NCI-H2081 treated with DMSO at 0.1 percent for 48 hours (cell line): ENCODE measurements at places on chromosomes 16 and 17.

DNA sequence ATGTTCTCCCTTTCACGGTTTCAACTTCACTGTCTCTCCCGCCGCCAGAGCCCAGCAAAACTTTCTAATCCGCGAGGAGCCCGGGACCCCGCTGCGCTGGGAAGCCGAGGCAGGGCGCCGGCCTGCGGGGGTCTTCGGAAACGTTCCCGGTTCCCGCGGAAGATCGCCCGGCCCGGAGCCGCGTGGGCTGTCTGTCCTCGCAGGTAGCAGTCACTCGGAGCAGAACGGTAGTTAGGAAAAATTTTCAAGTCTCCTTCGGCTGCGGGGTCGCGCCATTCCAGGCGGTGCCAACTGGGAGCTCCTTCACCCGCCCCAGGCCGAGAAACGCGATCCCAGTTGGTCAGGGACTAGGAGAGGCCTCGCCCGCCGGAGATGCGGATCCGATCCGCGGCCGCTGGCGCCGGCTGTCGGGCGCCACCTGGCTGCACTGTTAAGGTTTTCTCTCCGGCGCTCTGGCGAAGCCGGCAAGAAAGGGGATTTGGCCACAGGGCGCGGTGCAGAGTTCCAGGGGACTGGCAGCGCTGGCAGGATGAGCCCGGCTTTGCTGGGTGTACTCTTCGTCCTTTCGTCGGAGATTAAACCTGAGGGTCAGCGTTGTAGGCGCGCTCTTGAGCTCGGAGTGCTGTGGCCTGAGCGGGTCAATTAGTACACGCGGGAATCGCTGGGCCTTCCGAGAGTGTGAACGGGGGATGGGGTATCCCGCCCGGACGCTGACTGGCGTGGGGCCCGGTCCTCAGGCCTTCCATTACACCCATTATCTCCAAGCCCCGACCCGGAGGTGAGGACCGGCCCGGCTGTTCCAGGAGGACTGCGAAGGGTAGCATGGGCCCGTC, 135.4 kb downstream of the KCNJ12 start:
- DNase-seq = peak; percentile 12

GRCh38 chr16:84967828-84968227, 43.5 kb downstream of the ZDHHC7 start:
- DNase-seq = no peak

- DNase-seq = no peak
Observed at GRCh38 chr16:47029724-47030123, 56.2 kb upstream of the DNAJA2 start.

GRCh38 chr17:73205459-73205961, 12.7 kb downstream of the COG1 start:
- peak; percentile 48 for DNase-seq

- DNase-seq = peak; percentile 14
Observed at GRCh38 chr17:72985882-72986720, 106.4 kb downstream of the SLC39A11 start.

GRCh38 chr17:66764506-66764905, 70.4 kb upstream of the CACNG5 start:
- peak; percentile 96 for DNase-seq

GRCh38 chr16:30418350-30419181, 11.2 kb downstream of the ZNF771 start:
- no peak for DNase-seq

DNA sequence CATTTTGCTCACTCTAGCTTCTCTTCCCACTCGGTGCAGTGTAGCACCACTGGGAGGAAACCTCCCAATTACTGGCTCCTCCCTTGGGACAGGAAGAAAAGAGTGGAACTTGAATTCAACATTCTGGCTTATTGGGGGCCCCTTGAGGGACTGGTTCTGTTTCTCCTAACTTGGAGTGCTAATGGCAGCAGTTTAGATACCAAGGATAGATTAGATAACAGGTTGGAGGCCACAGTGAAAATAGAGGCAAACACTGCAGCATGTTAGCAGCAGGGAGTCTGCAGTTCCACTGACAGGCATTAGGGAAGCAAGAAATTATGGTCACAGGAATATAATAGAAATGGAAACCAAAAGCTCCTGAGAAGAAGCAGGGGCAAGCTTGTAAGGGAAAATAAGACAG, 322.0 kb downstream of the ABCC12 start:
- no peak for DNase-seq

- DNase-seq = no peak
Observed at GRCh38 chr17:9022573-9023391, 1.5 kb downstream of the NTN1 start.

DNA sequence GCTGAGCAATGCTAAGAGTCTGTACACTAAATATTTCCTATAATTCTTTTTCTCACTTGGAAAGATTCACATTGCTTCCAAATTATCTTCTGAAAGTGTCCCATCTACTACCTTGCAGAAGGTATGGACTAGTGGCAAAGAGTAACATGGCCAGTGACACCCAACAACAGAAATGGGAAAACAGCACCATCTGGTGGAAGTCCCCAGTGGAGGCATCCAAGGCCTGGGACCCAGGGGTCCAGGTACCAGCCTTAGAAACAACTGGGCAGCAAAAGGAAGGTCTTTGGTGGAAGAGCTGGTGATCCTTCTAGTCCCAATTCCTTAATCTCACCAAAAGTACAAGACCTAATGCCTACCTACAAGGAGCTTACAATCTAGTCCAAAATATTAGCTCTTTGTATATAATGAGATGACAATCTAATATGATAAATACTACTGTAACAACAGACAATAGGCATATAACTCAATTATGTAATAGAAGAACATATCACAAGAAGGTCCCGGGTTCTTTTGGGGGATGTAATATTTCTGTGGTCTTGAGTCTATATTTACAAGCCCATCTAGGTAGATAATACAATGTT, 55.3 kb downstream of the SKAP1 start:
- no peak for DNase-seq
